ENCODE measurements at places on chromosomes 4 and X. TPM values are rescaled to one million over a fixed set of nuclear protein-coding genes. Genes with fewer than 3 reads are reported as not detected.

IRAK1 gene
- 99.5 TPM for total RNA-seq

CFP gene
- total RNA-seq = 0.29 TPM

ATP1B4 gene
- not detected for total RNA-seq

NXF3 gene
- 0.36 TPM for total RNA-seq

MAP9 gene
- 18.1 TPM for total RNA-seq

NLGN4X gene
- total RNA-seq = 11.5 TPM

SLC9A7 gene
- total RNA-seq = 42.0 TPM

PTPN13 gene
- total RNA-seq = 87.8 TPM

TMEM154 gene
- total RNA-seq = 2.9 TPM

HUWE1 gene
- total RNA-seq = 116 TPM

HAND2 gene
- 3.8 TPM for total RNA-seq

IQCM gene
- total RNA-seq = not detected

USP51 gene
- 4.3 TPM for total RNA-seq

AWAT1 gene
- total RNA-seq = not detected

MTMR8 gene
- 0.72 TPM for total RNA-seq

ODAPH gene
- total RNA-seq = not detected

CRMP1 gene
- total RNA-seq = under 0.01 TPM

FAM47B gene
- total RNA-seq = not detected

TRIM61 gene
- total RNA-seq = 3.8 TPM

SPANXA1 gene
- not detected for total RNA-seq

COX7B2 gene
- not detected for total RNA-seq

SSX7 gene
- total RNA-seq = not detected

SPANXC gene
- not detected for total RNA-seq

SPANXD gene
- not detected for total RNA-seq

PHEX gene
- 0.88 TPM for total RNA-seq

NAA11 gene
- total RNA-seq = not detected

CT45A3 gene
- total RNA-seq = not detected

SHOX gene
- total RNA-seq = 13.4 TPM

CYP2U1 gene
- 27.1 TPM for total RNA-seq

IL21 gene
- not detected for total RNA-seq

NPY2R gene
- total RNA-seq = 0.36 TPM

IQSEC2 gene
- total RNA-seq = 14.7 TPM

SMIM10L2A gene
- total RNA-seq = under 0.01 TPM

PIR gene
- 15.9 TPM for total RNA-seq

TIGD4 gene
- 0.36 TPM for total RNA-seq

POU3F4 gene
- not detected for total RNA-seq

MAGEB4 gene
- total RNA-seq = not detected

UGT8 gene
- not detected for total RNA-seq

GAB3 gene
- 6.9 TPM for total RNA-seq
